ENCODE measurements at places on chromosomes 3 and 15.

- DNase-seq, result peak; percentile 91
These were observed 5.9 kb upstream of the TMEM115 start for GRCh38 chr3:50365080-50365841.

DNA sequence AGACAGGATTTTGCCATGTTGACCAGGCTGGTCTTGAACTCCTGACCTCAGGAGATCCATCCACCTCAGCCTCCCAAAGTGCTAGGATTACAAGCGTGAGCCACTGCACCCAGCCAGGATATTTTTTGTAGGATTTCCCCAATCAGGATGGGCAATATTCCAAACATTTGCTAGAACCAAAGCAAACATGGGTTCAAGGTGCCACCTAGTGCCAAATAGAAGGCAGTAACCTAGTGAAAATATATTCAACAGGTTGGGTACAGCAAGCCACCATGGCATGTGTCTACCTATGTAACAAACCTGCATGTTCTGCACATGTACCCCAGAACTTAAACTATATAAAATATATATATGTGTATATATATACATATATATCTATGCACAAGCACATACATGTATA lies 185.9 kb upstream of the CADM2 start:
- DNase-seq, result no peak

DNA sequence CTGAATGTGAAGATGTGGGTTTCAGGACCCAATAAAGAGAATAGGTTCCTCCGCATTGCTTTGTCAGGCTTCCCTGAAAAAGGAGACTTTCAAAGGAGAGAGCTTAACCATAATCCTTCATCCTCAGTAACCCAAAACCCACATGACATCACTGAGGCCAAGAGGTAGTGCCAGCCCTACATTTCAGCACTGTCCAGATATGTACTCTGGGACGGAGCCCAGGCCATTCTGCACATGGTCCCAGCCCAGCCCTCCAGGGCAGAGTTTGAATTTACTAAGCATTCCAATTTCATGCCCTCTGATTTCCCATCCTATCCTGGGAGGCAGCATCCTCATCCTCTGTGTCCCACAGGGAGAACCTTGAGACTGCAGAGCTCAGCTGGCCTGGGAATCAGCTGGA lies 210.5 kb downstream of the GABRB3 start:
- no peak for DNase-seq

GRCh38 chr3:82085851-82086475 lies 324.5 kb upstream of the GBE1 start:
- DNase-seq, result no peak

DNA sequence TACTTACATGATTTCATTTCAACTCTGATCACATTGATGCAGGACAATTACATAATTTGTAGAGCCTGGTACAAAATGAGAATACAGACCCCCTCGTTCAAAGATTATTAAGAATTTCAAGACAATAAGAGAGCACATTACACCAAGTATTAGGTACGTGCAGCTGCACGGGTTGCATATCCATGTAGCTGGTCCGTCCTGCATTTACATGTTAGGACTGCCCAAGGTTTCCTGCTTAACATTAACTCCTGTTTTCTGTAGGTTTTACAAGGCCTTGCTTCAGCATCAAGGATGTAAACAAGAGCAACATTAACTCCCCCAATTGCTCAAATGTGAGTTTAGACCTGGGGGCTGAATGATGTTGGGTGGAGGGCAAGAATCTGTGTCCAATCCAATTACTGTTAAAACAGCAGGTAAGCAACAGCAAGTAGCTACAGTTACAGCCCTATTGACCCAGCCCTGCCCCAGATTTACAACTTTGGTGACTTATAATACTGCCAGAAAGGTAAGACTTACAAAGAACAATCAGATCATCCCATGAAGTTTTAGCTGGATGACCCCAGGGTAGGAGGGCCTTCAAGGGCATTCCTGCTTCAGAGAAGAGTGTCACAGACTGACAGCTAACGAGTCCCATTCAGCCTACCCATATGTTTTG lies 127.4 kb upstream of the PPP2R3A start:
- no peak for DNase-seq

DNA sequence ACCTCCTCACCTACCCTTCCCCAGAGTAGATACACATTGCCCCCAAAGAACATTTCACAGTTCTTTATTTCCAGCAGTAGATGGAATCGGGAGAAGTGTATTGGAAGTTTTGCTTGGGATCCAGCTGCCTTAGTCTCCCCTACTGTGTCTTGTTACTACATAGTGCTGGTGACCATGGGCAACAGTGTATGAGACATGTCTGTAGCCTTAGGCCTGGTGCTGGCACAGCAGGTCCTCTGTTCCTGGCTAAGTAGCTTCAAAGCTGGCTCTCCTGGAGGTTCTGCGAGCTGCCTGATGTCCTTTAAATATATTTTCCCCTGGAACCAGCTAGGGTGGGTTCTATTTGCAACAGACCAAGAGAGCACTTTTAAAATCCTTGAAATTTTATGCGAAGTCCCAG lies 174.7 kb downstream of the THSD4 start:
- DNase-seq, result no peak

- no peak for DNase-seq
These were observed 46.5 kb downstream of the CYFIP1 start for GRCh38 chr15:22933641-22934061.

DNA sequence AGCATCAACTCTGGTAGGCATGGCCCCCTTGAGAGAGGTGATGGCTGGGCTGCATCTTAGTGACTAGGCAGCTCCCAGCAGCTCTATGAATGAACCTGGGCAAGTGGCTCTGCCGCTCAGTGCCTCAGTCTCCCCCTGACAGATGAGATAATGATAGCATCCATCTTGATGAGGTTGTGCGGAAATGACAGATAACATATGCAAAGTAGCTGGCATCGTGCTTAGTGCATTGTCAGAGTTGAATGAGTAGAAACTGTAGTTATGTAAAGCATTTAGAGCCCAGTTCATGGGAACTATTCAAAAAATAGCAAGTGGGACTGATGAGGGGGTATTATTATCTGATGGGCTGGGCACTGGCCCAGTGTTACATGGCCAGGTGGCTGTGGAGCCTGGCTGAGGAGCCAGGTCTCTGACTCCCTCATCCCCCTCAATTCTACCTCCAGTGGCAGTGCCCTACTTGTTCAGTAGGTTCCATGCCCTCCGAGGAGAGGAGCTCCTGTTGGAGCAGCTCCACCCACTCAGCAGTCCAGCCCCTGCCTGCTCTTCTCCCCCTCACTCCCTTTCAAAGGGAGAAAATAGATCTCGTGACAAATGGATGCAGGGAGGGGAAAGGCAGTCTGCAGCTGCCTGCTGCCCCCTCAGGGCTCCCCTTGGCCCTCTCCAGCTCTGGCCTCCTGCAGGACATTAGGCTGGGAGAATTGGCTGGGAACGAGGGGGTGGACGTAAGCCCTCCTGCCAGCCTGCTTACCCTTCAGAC lies 6.6 kb downstream of the PRKCD start:
- DNase-seq, result no peak

- no peak for DNase-seq
These were observed 17.8 kb downstream of the DUOX1 start for GRCh38 chr15:45147606-45148005.

GRCh38 chr15:58793862-58794261 lies 22.8 kb downstream of the MINDY2 start:
- no peak for DNase-seq

DNA sequence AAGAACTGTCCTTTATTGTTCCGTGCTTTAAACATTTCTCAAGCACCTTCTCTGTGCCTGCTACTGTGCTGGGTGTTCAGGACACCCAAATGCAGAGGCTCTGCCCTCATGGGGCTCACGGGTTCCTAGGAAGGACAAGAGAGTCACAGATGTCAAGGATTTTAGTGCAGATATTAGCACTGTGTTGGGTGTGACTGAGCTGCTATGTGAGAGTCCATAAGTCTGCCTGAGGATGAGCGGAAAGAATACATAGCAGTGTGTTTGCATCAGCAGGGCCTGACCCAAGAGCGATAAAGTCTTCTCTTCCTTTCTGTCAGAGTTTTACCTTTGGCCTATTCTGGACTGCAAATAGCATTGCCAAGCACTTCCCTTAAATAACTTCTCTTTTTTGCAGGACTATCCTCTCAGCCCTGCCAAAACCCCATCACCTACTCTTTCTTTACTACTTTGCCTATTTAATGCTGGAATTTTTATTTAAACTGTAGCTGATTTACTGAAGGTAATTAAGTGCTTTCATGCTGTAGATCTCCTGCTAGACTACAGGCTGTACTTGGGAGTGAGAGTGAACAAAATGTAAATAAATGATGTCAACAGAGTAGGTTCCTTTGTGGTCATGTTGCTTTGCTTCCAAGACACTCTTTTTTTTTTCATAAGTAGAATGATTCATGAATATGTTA lies 459.4 kb upstream of the TPRG1 start:
- no peak for DNase-seq
